IPS DF 6.9 (cell line): ENCODE measurements at places on chromosomes 7 and 10.
A peak's percentile ranks its signal among the peaks of the same experiment; 100 is the strongest.

DNA sequence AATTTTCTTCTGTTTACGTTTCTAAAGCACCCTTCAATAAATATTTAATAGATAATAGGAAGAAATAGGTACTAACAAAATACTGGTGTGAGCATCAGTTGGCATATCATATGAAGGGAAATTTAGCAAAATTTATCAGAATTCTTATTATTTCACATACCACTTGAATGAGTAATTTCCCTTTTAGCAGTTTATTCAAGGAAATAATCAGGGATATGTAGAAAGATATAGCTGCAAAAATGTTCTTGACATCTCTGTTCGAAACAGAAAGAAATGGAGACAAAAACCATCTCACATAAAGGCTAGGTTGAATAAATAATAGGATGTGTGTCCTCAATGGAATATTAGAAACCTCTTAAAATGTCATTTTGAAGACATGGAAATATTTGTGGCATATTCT lies 35.8 kb upstream of the PIP4K2A start:
- DNase-seq = no peak

- DNase-seq = no peak
Observed at GRCh38 chr7:150862356-150862755, 10.0 kb downstream of the AOC1 start.

DNA sequence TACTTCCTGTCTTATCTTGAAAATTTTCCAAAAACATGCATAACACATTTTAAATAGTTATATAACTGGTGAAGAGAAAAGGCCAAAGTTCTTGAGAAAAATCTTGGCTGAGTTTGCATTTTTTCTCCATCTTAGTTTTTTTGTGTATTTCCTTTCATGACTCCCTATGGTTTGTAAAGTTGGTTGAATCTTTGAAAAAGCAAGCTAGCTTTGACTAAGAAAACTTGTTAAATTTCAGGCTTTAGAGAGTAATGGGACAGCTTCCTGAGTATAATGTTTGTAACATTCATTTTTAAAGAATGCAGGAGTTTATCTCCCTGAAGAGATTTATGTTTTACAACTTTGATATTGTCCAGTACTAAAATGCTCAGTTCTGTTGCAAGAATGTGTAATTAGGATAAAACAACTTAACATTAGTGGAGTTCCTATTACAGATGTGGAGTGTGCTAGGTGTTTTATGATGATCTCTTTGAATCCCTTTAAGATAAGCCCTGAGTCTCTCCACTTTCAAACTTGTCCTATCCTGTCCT lies 11.1 kb upstream of the HERPUD2 start:
- no peak for DNase-seq

GRCh38 chr10:106980495-106981451 lies 183.7 kb downstream of the SORCS1 start:
- no peak for DNase-seq

DNA sequence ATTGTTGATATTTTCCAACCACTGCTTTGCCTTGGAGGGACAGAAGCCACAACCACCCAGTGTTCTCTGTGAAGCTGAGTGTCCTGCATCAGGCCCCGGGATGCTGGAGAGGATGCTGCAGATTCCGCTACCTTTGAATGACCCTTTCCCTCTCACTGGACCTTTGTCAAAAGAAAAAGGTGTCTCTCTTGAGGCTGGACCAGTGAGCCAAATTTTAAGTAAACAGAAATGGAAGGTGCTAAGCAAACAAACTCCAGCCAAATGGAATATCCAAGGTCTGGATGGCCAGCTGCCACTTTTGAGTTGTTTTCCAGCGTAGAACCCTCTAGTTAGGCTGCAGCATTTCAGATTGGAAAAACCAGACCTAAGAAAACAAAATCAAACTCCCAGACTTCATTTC lies 145.5 kb downstream of the TRIL start:
- no peak for DNase-seq

DNA sequence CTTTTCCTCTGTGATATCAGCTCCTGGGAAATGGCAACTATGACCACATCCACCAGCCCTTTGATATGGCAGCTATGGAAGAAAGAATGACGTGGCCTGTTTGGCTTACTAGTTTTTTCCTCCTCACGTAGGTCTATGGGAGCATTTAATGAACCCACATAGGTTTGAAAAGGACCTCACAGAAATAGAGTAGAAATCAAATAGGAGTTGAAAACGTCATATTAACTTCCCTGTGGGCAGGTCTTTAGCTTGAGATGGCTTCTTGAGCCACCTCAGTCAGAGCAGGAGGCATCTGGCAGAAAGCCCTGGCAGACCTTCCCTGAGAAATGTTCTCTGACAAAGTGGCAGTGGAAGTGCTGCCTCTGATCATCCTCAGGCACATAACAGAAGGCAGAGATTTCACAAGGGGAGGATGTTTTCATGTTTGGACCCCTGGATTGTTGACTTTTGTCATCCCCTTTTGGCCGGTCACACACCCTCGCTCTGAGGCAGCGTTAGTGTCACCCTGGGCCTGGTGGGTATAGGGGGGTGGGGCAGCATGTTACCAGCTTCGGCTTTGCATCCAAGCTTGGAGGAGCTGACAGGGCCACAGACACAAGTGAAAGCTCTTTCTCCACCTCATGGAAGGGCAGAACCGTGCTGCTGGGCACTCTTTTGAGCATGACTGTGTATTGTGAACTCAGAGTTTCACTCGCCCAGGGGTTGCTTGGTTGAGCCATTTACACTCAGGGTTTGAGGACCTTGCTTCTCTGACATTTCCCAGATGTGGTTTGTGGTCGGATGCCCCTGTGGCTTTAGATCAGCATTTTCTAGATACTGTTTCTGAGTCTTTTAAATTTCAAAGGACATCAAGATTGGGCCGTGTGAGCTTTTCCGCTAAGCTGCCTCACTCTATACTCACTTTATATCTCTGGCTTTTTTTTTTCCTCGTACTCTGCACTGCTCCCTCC lies 184.2 kb downstream of the STK31 start:
- no peak for DNase-seq

DNA sequence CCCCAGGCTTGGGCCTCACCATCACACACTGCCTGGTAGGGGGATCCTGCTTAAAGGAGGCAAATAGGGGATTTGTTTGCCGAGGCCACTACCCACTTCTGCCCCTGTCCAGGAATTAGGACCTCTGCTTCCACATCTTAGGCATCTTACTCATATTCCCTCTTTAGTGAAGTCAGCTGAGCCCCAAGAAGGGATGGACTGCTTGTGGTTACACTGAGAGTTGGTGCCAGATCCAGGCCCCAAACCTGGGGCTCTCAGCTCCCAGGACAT lies 1.6 kb upstream of the GPRIN2 start:
- no peak for DNase-seq

- no peak for DNase-seq
Observed at GRCh38 chr7:112540839-112541577, 60.2 kb downstream of the LSMEM1 start.

- DNase-seq = no peak
Observed at GRCh38 chr7:24778543-24779282, 21.4 kb upstream of the GSDME start.

- no peak for DNase-seq
Observed at GRCh38 chr7:112223310-112223709, 16.8 kb downstream of the ZNF277 start.

- DNase-seq = no peak
Observed at GRCh38 chr7:36404639-36405408, 15.2 kb downstream of the ANLN start.

- no peak for DNase-seq
Observed at GRCh38 chr7:18037609-18038008, 10.0 kb upstream of the PRPS1L1 start.

- DNase-seq = no peak
Observed at GRCh38 chr7:103129702-103130549, 19.0 kb downstream of the NAPEPLD start.

- DNase-seq = no peak
Observed at GRCh38 chr10:78197628-78198272, 164.1 kb downstream of the RPS24 start.

GRCh38 chr10:97109547-97109946 lies 76.2 kb downstream of the SLIT1 start:
- DNase-seq = no peak

GRCh38 chr7:149330914-149331567 lies 69.0 kb downstream of the ZNF783 start:
- no peak for DNase-seq

DNA sequence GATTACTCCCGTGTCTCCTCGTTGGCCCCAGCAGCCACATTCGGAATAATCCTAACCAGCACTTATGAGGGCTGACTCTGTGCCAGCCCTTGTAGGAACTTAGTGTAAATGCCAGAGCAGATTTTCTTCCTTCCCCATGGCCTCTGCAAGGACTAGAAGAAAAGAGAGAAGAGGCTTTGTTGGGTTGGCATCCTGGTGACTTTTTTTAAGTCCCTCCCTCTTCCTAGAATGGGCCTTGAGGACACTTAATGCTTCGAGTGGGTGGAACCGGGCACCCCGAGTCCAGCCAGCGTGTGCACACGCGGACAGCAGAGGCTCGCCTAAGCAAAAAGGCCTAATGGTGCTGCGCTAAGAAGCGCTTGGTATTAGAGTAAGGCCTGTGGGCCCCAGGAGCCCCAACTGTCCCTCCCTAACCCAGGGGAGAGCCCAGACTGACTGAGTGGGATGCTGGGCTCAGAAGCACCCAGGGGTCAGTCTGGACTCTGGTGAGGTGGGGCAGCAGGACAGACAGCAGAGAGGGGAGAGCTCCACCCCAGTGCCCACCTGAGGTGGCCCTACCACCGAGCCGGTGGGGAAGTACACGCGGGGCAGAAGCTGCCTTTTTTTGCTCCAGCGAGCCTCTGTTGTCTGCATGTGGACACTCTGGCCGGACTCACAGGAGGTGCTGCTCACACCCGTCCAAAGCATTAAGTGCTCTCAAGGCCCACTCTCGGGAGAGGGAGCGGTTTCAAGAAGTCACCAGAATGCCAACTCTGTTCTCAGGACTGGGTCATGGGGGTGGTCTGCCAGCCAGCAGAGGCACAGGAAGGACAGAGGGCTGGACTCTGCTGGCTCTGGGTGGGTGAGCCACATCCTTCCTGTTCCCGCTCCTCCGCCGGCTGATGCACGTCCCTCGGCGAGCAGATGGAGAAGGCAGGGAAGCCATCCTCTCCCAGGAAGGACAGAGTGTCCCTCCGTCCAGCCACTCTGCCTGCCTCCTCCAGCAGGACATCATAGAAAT lies 12.5 kb downstream of the ITPRIP start:
- no peak for DNase-seq

DNA sequence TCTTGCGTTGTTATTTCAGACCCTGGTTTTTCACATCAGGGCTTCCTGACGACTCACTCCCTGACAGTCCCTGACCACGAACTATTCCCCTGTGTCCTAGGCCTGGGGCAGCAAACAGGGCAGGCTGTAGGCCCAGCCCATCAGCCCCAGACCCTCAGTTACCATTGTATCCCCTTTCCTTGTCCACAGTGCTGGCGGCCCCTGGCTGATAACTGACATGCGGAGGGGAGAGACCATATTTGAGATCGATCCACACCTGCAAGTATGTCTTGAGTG lies 50.5 kb upstream of the TRIM8 start:
- DNase-seq = no peak

DNA sequence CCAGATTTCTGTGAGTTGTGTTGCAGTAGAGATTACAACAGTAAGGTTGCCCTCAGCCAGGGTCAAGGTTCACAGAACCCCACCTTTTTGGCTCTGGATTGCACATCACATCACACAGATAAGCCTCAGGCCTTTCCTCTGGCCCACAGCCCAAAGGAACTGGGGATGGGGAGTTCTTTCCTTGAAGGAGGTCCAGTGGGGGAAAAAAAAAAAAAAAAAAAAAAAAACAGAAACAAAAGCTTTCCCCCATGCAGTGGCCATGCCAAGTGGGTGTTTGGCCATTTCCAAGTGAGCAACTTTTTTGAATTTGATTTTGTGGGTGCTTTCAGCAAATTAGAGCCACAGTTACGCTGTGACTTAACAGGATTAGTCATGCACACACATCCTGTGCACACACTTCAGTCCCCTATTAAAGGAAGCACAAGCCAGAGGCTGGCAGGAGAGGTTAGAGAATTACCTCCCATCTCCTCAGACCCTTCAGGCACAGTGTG lies 79.3 kb upstream of the NANOS1 start:
- DNase-seq = no peak

DNA sequence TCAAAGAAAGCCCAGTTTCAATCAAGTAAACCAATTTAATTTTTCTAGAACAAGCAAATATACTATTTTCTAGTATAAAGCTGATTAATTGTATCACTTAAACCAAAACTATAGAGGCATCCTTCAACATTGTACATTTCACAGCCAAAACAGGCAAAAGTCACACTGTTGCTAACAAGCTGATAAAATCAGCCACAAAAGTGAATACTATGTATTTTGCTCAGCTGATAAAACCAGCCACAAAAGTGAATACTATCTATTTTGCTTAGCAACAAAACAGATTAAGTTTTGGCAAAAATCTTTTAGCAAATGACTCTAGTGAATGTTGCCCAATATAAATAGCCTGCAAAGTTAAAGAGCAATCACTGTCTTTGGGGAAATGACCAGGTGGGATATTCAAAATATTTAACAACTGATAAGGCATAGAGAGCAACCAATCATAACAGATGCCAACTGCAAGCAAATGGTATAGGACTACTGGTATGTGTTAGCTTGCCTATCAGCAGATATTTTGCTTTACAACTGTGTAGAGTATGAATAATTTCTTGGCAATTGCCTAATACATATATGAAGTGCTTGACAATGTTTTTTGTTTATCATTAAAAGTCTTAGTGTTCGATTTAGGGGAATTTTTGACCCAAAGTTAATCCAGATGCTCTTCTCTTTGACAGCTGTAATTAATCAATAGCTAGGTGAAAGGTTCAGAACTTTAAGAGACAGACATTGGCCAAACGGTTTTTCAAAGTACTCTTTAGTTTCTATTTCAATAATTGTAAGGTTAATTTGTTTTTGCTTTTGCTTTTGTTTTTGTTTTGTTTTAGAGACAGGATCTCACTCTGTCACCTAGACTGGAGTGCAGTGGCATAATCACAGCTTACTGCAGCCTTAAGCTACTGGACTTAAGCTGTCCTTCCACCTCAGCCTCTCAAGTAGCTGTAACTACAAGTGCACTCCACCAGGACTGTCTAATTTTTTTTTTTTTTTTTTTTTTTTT lies 44.4 kb upstream of the SP4 start:
- no peak for DNase-seq

- DNase-seq = no peak
Observed at GRCh38 chr7:100629117-100629716, 12.1 kb downstream of the TFR2 start.

- no peak for DNase-seq
Observed at GRCh38 chr7:140595468-140596092, 45.0 kb downstream of the DENND2A start.

GRCh38 chr7:100105534-100105933 lies 4.1 kb downstream of the AP4M1 start:
- no peak for DNase-seq

DNA sequence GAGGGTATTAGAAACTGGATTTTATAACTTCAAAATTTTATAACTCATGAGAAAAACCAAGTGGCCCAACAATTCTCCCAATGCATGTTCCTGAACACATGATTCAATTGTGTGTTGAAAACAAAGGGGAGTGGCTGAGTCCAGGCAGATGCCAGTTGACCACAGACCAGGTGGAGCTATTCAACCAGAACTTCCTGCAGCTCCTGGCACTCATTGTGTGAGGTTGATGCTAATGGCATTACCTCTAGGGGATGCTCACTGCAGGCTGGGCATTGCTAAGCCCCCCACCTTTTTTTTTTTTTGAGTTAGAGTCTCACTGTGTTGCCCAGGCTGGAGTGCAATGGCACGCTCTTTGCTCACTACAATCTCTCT lies 20.3 kb downstream of the MYOF start:
- no peak for DNase-seq

GRCh38 chr7:51297986-51298385 lies 18.6 kb downstream of the COBL start:
- DNase-seq = no peak

- no peak for DNase-seq
Observed at GRCh38 chr7:102872460-102872859, 40.3 kb upstream of the LRRC17 start.

- peak; percentile 52 for DNase-seq
Observed at GRCh38 chr10:79399223-79399831, 46.1 kb downstream of the ZCCHC24 start.
